ENCODE measurements at places on chromosomes 7 and 10.

DNA sequence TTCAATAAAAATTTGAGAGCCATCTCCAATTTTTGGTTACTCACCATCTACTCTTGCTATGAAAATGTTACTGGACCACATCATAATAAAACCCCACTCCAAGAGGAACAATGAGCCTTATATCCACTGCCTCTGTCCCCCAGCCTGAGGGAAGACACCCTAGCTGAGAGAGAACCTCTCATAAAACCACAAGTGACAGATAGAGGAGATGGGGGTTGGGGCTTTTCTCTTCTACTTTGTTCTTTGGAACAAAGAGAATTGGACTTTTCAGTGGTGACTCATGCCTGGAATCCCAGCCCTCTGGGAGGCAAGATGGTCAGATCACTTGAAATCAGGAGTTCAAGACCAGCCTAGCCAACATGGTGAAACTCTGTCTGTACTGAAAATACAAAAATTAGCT, 27.6 kb upstream of the TAS2R16 start:
- no peak for DNase-seq

DNA sequence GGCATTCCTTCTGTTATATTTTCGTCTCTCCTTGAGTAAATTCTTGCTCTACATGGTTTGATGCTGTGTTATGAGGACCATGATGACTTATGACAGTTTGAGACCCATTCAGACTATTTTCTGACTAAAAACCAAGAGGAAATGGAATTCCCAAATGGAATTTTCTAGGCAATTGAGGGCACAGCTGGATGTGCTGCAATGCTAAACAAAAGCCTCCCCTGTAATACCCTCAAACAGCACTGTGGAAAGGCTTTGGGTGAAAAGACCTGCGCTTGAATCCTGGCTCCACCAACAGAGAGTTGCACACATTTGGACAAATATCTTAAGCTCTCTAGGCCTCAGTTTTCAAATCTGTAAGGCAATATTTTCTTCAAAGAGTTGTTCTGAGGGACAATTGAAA, 129.1 kb downstream of the PRKG1 start:
- no peak for DNase-seq

- DNase-seq, result no peak
Measured at GRCh38 chr7:66187905-66188304, 17.2 kb upstream of the TPST1 start.

DNA sequence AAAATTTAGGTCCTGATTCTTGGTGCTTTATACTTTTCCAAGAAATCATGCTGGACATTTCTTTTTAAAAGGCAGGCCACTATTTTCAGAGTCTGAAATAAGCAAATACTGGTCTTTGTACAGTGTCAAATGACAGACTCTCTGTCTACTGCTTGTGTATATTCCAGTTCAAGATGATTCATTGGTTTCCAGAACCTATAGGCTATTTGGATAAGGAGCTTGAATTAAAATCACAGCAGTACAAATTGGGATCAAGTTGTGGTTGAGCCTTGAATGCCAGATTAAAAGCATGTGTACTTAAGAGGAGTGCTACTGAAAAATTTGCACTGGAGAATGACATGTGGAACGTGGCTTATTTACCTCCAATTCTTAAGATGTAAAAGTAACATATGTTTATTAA, 10.7 kb downstream of the KMT2E start:
- DNase-seq, result no peak

DNA sequence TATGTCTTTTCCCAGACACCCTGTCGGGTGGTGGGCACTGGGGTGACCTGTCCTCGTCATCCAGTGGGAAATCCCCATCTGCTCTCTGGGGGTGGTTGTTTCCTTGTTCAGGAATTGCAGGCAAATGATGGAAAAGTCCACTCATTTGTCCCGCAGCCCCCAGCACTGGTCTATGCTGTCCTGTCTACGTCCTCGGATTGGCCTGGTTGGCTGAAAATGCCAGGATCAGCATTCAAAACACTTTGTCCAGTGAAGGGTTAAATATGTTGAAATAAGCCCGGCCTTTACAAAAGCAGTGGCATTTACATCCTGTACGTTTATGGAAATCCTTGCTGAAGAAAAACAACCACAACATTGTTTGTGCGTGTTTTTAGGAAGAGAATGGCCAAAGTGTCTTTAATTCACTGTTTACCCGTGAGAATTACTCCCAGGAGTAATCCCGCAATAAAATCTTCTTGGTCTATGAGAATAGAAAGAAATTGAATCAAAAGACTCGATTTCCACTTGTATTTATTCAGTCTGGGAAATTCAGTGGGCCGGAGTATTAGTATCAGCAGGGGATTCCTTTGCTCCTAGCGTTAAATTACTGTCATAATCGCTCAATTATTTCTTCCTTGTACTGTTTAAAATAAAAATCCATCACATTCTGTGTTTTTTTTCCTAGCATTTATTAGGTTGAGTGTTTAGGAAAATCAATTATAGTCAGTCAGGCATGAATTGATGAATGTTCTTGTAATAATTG, 116.8 kb upstream of the SH2B2 start:
- DNase-seq, result no peak

DNA sequence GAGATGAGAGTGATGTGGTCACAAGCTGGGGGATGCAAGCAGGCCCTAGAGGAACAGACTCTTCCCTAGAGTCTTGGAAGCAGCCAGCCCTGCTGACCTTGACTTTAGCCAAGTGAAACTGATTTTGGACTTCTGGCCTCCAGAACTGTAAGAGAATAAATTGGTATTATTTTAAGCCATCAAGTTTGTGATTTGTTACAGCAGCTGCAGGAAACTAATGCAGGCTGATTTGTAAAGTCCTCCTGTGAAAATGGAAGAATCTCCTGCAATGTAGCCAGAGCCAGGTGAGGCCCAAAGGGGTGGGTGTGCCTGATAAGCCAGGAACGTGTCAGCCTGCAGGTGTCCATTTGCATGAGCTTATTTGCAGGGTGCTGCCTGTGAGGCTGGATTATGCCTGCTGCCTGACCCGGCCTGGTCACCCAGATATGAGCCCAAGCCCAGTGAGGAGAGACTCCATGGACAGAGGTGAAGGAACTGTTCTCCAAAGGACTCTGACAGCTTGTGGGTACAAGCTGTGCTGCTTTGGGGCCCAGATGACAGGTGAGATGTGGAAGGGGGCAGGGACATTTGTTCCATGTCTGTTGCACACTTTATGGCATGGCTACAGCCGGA, 24.6 kb upstream of the PLEKHA1 start:
- no peak for DNase-seq

- DNase-seq, result no peak
Measured at GRCh38 chr10:117391436-117392205, 16.4 kb upstream of the PDZD8 start.

DNA sequence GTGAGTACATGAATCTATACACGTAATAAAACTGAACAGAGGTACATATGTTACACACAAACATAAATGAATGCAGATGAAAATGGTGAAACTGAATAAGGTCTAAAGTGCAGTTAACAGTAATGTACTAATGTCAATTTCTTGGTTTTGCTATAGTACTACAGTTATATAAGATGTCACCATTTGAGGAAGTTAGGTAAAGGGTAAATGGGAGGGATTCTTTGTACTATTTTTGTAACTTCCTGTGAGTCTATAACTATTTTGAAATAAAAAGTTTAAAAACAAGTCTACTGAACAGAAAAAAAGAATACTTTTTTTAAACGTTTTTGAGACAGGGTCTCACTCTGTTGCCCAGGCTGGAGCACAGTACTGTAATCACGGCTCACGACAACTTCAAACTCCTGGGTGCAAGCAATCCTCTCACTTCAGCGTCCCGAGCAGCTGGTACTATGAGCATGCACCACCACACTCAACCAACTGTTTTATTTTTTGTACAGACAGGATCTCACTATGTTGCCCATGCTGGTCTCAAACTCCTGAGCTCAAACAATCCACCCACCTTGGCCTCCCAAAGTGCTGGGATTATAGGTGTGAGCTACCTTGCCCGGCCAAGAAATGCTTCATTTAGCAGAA, 71.5 kb downstream of the WAPL start:
- no peak for DNase-seq

DNA sequence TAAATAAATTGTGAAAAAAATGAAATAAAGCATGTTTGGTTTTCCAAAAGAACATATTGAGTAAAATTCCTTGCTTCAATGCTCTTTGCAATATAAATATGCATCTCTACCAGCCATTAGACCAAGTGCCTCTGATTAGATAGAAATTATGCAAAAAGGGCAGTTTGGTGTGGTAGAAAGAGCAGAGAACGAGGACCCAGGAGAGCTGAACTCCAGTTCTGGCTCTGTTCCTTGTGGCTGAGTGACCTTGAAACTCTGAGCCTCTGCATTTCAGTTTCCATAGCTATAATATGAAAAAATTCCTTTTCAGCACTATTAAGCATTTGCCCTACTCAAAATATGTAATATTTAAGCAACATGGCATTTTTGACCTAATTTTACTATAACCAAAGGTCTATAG, 36.5 kb downstream of the COL1A2 start:
- no peak for DNase-seq

All from CD4-positive, alpha-beta T cell treated with Interleukin-17A for 1 hour (primary cell).